PC-9 (cell line): ENCODE measurements at places on chromosomes 2 and 18. TPM values are rescaled to one million over a fixed set of nuclear protein-coding genes. Genes with fewer than 3 reads are reported as not detected.

DNA sequence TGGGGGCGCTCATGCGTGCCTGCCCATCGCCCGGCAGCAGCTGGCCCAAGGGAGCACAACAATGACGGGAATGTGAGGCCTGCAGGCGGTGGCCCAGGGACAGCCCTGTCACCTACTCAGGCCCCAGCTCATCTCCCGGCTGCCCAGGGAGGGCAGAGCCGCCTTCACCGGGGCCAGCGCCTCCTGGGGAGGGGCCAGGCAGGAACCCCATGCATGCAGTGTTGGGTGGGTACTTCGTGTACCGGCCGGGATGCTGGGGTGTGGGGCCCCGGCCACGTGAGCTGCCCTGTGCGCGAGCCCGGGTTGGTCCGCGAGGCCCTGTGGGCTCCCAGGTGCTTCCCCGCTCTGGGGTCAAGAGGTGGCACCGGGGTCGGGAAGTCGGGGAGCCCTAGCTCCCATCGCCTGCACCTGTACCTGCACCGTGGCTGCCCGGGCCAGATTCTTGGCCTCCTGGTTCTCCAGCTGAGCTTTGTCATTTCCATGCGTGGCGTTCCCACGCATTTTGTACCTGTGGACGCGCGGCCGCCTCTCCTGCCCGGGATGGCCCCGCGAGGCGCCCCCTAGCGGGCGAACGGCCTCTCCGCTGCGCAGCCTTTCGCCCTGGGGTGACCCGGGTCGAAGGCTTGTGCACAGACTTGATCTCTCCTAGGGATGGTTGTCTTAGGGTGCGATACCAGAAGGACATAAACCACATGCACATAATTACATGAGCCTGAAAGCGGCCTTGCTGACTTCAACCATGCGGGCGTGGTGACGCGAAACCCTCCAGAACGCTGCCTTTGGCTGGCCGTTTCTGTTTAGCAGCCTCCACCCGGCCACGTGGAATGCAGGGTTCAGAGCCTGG, 950 bp downstream of the KLHL30 start:
- no peak overlapping the region for H3K27ac ChIP-seq
- H3K4me1 ChIP-seq = peaks cover 64% of the 10 kb centered on the region
- no peaks in the 10 kb centered on the region for H3K27me3 ChIP-seq

- H3K4me3 ChIP-seq = no peak overlapping the region
- no peak for DNase-seq
- H3K27ac ChIP-seq = no peak overlapping the region
- H3K36me3 ChIP-seq = no peaks in the 10 kb centered on the region
- no peaks in the 10 kb centered on the region for H3K27me3 ChIP-seq
- peaks cover 11% of the 10 kb centered on the region; the same call in 1 of the 2 replicates for H3K4me1 ChIP-seq
Observed at GRCh38 chr2:220682616-220683015, 889.5 kb downstream of the EPHA4 start.

DNA sequence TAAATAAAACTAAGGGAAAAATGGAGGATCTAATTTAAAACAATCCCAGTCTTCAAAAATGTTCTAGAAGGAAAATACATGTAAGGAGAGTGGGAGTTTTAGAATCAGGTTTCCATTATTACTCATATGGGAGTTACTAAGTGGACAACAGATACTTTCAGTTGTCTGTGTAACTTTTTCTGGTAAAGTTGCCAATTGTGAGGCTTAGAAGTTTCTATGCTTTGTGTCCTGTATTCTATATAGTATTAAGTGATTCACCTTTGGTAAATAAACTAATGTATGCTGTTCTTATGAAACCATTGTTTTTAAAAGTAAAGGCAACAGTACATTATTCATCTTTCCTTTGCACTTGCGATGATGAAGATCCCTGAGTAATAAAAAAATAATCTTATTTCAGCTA, 274.9 kb downstream of the NR4A2 start:
- no peaks in the 10 kb centered on the region for H3K36me3 ChIP-seq
- no peaks in the 10 kb centered on the region for H3K27me3 ChIP-seq
- DNase-seq = no peak
- H3K27ac ChIP-seq = no peak overlapping the region

GRCh38 chr2:66919286-66919685, 477.8 kb upstream of the ETAA1 start:
- no peaks in the 10 kb centered on the region for H3K36me3 ChIP-seq
- DNase-seq = no peak
- H3K27ac ChIP-seq = no peak overlapping the region
- H3K4me1 ChIP-seq = no peaks in the 10 kb centered on the region

- no peak for DNase-seq
- H3K4me3 ChIP-seq = no peak overlapping the region
- H3K27me3 ChIP-seq = no peaks in the 10 kb centered on the region
- no peaks in the 10 kb centered on the region for H3K36me3 ChIP-seq
- no peak overlapping the region for H3K27ac ChIP-seq
Observed at GRCh38 chr2:192124571-192124970, 70.2 kb downstream of the TMEFF2 start.

DNA sequence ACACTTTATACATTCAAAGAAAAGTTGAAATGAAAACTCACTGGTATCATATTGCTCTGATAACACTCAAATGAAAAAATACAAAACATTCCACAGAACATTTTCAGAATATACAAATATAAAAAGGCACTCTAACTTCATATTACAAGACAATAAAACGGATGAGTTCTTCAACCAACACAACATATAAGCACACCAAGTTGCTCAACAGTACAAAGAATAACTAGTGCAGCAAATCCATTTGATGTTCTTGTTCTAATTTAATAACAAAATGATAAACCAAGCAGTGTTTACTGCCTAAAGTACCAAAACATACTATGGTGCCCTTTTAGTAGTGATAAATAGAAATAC, 60.8 kb upstream of the PGAP1 start:
- peak overlapping the region; percentile 28; the same call in 1 of the 2 replicates for H3K4me3 ChIP-seq
- peak overlapping the region; percentile 92 for H3K27ac ChIP-seq
- H3K27me3 ChIP-seq = no peaks in the 10 kb centered on the region
- no peaks in the 10 kb centered on the region for H3K36me3 ChIP-seq
- no peak for DNase-seq

- no peaks in the 10 kb centered on the region for H3K27me3 ChIP-seq
- no peak overlapping the region for H3K4me3 ChIP-seq
- H3K36me3 ChIP-seq = no peaks in the 10 kb centered on the region
- H3K27ac ChIP-seq = no peak overlapping the region
- DNase-seq = peak; percentile 3
- H3K4me1 ChIP-seq = no peaks in the 10 kb centered on the region
Observed at GRCh38 chr2:20401489-20401835, 45.4 kb upstream of the RHOB start.

DCDC2C gene
- not detected in 2 replicates for total RNA-seq

DNA sequence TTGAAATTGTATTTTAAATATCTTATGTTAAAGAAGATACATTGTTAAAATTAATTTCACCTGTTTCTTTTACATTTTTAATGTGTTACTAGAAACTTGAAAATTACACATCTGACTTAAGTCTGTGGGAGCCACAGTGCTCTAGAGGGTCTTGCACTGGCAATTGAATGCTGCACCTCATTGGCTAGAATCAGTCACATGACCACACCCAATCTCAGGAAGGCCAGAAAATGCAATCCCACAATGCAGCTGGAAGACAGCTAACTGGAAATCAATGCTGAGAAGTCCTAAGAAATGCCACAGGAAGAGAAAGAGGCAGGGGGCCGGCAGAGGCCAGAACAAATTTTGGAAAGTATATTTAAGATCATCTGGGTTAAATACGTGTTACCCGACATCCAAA, 189.2 kb upstream of the POU3F3 start:
- no peak for DNase-seq
- no peaks in the 10 kb centered on the region for H3K4me1 ChIP-seq
- H3K4me3 ChIP-seq = no peak overlapping the region

DNA sequence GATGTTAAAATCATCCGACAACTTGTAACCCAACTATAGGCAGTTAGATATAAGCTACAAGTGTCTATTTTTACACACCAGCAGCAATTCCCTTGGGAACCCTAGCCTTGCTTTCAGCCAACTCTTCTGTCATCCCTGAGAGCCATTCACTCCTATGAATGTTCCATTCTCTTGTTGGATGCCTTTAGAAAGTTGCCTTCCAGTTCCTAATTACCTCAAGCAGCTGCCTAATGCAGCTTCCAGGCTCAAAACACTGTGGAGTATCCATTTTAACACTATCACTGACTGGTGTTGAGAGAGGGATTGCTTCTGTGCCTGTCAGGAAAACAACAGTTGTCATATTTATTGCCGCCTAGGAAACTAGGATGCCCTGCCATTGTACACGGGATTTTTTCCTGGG, 402.0 kb upstream of the ACVR2A start:
- H3K4me1 ChIP-seq = no peaks in the 10 kb centered on the region
- no peaks in the 10 kb centered on the region for H3K27me3 ChIP-seq
- no peaks in the 10 kb centered on the region for H3K36me3 ChIP-seq
- H3K4me3 ChIP-seq = no peak overlapping the region

EIF2AK3 gene
- 8.8 and 12.1 TPM in 2 replicates for total RNA-seq

GRCh38 chr18:74976331-74976909, 232.5 kb downstream of the PTGR3 start:
- H3K27me3 ChIP-seq = no peaks in the 10 kb centered on the region
- H3K36me3 ChIP-seq = no peaks in the 10 kb centered on the region
- no peak for DNase-seq
- no peaks in the 10 kb centered on the region for H3K4me1 ChIP-seq

SLC16A14 gene
- 0.57 and 1.4 TPM in 2 replicates for total RNA-seq

TUBA3E gene
- total RNA-seq = not detected in 2 replicates

- H3K4me3 ChIP-seq = peak overlapping the region; percentile 56; the same call in 1 of the 2 replicates
- no peaks in the 10 kb centered on the region for H3K27me3 ChIP-seq
- no peaks in the 10 kb centered on the region for H3K36me3 ChIP-seq
Observed at GRCh38 chr18:1522249-1522615, 617.6 kb downstream of the ADCYAP1 start.

DNA sequence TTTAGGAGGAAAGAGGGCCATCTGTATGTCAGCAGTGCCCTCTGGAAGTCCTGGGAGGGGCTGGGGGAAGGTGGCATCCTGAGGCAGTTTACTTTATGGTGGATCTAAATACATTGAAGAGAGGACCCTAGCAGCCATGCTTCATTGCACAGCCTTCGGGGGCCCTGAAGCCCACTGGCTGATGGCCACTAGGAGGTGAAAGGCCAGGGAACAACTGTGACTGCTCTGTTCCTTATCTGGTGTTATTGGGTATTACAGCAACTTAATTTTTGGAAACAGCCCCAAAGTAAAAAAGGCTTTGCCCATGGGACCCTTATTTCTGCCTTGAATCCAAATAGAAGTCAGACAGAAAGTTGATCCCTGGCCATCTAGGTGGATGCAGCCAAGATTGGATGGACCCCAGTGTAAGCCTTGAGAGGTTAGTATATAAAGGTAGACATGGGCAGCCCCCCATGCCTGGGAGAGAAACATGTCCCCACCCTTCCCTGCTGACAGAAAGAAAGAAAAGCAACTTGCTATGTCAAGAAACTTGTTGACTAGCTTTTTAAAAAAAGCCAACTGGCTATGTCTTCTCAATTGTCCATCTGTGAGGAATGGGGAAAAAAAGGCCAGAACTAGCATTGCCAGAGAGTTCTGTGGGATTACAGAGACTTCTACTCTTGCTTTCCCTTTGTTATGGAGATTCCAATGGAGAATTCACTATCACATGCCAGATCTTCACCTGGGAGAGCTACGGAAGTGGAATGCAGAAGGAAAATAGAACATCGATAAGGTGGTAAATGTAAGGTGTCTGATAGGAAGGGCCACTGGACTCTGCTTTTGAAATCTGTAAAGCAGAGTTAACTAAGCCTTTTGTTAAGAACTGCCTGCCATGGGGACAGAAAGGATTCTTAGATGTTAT, 58.6 kb upstream of the OSR1 start:
- no peak overlapping the region for H3K4me3 ChIP-seq
- no peak for DNase-seq
- no peak overlapping the region for H3K27ac ChIP-seq
- no peaks in the 10 kb centered on the region for H3K4me1 ChIP-seq
- H3K27me3 ChIP-seq = no peaks in the 10 kb centered on the region
- no peaks in the 10 kb centered on the region for H3K36me3 ChIP-seq

DNA sequence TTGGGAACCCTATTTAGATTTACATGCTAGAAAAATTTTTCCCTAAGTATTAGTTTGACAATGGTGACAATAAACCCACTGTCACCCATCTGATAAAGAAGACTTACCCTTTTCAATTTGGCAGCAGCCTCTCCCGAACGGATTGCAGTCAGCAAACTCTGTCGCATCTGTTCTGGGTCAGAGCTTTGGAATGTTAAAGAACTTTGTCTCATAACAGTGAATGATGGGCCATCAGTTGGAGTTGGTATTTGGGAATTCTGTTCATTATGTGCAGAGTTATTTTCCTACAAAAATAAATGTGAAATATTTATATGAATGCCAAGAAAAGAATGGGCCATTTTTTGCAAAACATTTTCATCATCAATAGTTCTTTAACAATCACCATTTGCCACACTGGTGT, 70.8 kb upstream of the GRB14 start:
- no peak overlapping the region for H3K27ac ChIP-seq
- no peaks in the 10 kb centered on the region for H3K27me3 ChIP-seq
- no peak overlapping the region for H3K4me3 ChIP-seq

DNA sequence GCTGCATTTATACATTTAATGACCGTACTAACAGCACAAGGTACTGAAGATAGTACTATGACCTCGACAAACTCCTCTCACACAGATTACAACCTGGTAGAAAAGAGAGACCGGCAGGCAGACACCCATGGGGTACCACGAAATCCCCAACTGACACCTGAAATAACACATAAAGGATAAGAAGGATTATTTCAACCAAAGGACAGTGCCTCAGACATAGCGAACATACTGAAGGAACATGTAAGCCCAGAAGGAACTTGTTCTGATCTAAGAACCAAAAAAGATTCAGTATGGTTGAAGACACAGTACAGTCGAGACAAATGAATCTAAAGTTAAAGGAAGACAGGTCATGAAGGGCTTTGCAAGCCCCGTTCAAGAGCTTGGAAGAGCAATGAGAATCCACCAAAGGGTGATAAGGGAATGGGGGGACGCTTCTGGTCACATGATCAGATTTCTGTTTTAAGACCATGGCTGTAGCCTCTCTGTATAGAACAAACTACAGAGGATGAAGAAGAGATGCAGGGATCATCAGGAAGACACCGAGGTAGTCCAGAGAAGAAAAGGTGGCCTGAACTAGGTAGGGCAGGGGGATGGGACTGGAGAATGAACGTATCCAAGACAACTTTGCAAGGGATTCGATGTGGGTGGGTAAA, 902 bp downstream of the MCFD2 start:
- peaks cover 69% of the 10 kb centered on the region for H3K4me1 ChIP-seq
- H3K27me3 ChIP-seq = no peaks in the 10 kb centered on the region
- H3K36me3 ChIP-seq = peaks cover 25% of the 10 kb centered on the region
- H3K27ac ChIP-seq = peak overlapping the region; percentile 75
- peak; percentile 12 for DNase-seq

GRCh38 chr2:238786379-238786778, 61.5 kb upstream of the TWIST2 start:
- no peaks in the 10 kb centered on the region for H3K36me3 ChIP-seq
- no peak overlapping the region for H3K4me3 ChIP-seq
- no peak overlapping the region for H3K27ac ChIP-seq
- H3K4me1 ChIP-seq = no peaks in the 10 kb centered on the region
- DNase-seq = no peak
- peaks cover 83% of the 10 kb centered on the region for H3K27me3 ChIP-seq

IL36RN gene
- 1.0 and 1.7 TPM in 2 replicates for total RNA-seq

DNA sequence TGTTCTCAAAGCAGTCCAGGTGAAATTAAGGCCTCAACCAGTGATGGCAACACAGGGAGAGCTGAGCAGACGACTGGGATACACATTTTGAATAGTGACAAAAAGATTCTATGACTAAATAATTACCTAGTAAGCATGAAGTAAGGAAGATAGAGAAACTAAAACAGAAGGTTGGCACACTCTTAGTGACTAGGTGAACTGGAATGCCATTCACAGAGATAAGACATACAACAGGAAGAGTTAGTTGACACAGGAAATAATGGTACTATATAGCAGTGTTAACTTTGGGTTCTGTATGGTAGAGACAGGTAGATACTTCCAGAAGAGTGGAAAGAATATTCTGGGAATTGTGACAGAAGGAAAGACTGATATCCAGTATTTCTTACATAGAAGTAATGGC, 181.8 kb upstream of the NT5C1B start:
- H3K27ac ChIP-seq = no peak overlapping the region
- peak; percentile 62 for DNase-seq
- no peak overlapping the region for H3K4me3 ChIP-seq

CAPN13 gene
- 1.1 and 1.5 TPM in 2 replicates for total RNA-seq

ZC3H6 gene
- 9.1 and 10.0 TPM in 2 replicates for total RNA-seq
